ENCODE measurements at places on chromosomes 1 and 21.

DNA sequence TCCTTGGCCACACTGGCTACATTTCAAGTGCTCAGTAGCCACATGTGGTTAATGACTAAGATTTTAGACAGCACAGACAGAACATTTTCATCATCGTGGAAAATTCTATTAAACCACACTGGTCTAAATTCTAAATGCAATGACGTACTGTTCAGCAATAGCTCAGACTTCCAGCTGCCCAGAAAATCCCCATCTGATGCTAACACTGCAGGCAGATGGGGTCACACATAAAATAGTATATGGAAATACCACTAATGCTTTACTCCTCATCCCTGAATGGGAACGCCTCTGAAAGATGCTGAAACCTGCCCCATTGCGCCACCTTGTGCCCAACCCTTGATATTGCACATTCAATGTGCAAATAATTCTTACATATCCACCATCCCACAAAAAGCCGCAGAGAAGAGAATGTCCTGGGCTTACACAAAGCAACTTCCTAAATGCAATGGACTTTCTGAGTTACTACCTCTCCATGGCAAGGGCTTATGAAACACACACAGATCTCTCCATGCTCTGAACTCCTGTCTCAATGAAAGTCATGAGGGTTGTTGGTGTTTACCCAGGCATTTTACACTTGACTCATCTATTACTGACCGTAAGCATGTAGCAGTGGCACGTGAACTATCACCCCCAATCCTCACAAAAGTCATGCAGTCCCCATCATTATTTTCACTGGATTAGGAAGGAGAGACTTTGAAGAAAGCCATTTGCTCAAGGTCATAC lies 20.3 kb upstream of the SLC5A9 start:
- DNase-seq: peak; percentile 41

- no peak for DNase-seq
Measured at GRCh38 chr1:179586107-179586823, 5.4 kb upstream of the TDRD5 start.

DNA sequence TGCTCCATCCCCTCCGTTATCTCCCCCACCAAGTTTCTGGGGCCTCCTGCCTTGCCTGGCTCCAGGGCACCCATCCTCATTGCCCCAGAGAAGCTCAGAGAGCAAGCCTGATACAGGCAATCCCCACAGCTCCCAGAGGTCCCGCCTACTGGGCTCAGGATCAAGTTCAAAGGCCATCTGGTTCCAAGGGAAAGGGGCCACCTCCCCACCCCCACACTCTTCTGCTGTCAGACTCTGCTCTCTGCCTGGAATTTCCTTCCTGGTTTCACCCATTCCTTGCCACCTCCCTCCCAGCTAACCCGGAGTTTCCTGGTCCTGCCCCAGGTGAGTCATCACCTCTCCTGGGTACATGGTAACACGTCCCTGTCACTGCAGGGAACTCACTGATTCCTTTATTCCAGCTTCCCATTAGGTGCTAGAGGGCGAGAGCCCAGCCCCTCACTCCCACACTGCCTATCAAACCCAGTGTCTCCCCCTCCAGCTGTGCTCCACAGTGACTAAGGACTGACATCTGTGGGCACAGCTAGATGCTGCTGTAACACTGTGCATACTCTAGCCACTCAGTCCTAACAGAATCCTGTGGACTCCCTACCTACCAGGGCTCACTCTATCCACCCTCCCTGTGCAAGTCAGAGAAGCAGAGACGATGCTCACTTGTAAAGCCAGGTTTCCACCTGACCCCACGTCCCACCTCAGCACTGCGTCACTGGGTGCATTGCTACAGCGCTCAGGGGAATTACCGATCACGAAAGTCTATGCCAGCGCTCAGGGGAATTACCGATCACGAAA lies 21.8 kb downstream of the RSPH1 start:
- no peak for DNase-seq

GRCh38 chr1:211257826-211258225 lies 1.3 kb upstream of the RCOR3 start:
- no peak for DNase-seq
